ENCODE measurements at places on chromosomes 1 and 21.

GRCh38 chr1:150281221-150281757, 1.1 kb upstream of the CIART start:
- DNase-seq = peak; percentile 71

- no peak for DNase-seq
These were observed 581.6 kb downstream of the NPHP4 start for GRCh38 chr1:5410652-5411051.

DNA sequence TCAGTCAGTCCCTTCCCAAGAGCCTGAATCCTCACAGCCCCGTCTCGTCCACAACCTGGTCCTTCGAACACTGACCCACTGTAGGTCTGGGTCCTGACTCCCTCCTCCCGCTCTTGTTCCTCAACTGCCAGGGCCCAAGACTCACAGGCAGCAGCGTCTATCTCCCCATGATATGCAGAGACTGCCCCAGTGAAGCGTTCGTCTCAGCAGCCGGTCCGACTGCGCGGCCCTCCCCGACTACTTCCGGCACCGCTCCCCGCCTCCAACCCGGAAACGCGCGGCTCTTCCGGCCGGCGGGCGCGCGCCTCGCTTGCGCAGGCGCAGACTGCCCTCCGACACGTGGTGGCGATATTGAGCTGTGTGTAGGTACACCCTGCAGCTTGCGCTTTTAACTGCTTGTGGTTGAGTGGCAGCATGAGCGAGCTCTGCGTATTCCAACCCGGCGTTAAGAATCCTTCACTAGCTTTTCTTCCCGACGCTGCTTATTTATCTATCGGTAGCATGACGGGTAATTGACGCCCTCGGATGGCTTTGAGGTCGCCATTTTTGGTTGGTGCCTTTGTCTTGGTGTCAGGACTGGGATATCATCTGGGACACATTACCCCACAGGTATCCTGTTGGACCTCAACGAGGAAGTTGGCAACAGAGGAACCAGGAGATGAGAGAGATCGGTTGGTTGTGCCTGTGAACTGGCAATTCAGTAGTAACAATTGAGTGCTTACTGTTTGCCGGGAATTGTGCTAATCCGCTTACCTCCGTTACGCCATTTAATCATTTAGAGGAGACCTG, at the start of gene TAF12:
Gene TAF12 (minus strand): TSS at position 221 of the 789 bp plus-strand sequence. CDS start 20,986 bp downstream, outside the sequence.
- peak; percentile 92 for DNase-seq

DNA sequence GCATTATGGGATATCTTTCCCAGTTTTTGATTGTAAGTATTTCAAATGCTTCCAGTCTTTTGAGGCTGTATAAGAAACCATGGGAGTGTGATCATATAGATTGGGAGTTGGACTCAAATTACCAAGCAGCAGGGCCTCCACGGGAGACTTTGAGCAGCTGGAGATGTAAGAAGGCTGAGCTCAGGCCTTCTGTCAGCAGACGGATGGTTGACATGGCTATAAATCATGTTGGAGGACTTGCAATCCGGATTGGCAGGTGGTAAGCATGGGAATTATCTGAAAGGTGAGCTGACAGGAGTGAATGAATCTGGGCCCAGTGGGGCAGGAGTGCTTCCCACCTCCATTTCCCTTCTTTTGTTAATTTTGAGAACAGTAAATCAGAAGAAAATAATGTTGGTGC, 83.2 kb upstream of the PPM1J start:
- DNase-seq = no peak

DNA sequence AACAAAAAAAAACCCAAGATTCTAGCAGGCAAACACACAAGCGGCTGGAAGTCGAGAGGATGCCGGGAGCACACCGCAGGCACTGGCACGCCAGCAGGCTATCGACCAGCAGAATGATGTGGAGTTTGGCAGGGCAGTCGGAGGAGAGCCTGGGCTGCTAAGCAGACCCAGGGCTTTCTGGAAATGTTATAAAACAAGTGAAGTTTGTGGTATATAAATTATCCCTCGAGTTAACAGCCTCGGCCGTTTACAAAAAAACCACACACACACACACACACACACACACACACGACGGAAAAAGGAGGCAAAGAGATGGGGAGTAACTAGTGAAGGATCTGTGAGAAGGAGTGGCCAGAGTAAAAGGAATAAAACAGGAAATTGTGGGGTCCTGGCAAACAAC, 87.2 kb upstream of the IVNS1ABP start:
- peak; percentile 36 for DNase-seq

DNA sequence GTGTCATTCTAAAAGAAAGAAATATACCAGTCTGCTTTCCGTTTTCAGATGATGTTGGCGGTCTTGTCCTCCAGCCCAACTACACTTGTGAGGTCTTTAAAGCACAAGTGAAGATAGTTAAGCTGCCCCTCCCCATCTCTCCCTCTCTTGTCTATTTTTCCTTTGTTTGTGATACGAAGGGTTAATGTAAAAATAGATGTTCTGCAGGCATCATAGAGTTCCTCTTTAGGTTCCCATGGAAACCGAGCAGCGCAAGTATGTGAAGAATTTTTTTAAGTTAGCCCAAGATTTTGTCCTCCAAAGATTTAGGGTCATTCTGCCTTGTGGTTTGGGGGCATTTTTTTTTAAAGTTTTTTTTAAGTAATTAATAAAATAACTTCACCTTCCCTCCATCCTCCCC, 232.4 kb upstream of the AJAP1 start:
- DNase-seq = no peak

- DNase-seq = peak; percentile 100
These were observed 15.5 kb downstream of the PI4KB start for GRCh38 chr1:151311589-151312331.

DNA sequence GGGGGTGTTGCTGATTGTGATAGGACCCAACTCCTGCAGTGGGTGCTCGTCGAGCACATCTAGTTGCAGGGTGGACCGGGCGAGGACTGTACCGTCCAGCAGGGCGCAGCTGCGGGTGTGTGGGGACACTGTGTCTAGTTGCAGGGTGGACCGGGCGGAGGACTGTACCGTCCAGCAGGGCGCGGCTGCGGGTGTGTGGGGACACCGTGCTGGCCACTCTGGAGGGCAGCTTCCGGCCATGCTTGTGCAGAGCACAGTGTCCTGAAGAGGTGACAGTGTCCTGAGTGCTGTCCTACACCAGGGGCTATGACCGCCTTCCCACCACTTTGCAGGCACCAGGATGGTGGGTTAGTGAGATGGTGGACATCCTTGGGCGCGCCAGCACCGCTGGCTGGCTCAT, 4.6 kb upstream of the TRPM2 start:
- DNase-seq = no peak

DNA sequence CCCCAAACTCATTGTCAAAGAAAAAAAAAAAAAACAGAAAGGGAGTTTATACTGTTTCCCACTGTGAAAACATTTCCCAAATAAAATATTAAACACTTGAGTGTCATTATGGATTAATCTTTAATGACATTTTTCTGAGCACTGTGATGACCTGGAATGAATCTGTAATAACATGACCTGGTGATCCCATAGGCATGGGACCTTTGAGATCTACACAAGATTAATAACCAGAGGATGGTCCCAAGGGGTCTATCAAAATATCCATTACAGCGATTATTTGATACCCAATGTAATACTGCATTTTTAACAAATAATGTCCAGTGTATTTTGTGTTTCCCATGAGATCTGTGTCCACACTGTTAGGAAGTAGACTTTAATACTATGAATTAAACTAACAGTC, 32.4 kb upstream of the NCAM2 start:
- DNase-seq = no peak

- no peak for DNase-seq
These were observed 110.8 kb downstream of the ZZZ3 start for GRCh38 chr1:77571642-77572041.

- DNase-seq = no peak
These were observed 30.5 kb downstream of the RHBG start for GRCh38 chr1:156399355-156400125.
